Retinal pigment epithelial cell (primary cell): ENCODE measurements at places on chromosomes 16 and 17.

DNA sequence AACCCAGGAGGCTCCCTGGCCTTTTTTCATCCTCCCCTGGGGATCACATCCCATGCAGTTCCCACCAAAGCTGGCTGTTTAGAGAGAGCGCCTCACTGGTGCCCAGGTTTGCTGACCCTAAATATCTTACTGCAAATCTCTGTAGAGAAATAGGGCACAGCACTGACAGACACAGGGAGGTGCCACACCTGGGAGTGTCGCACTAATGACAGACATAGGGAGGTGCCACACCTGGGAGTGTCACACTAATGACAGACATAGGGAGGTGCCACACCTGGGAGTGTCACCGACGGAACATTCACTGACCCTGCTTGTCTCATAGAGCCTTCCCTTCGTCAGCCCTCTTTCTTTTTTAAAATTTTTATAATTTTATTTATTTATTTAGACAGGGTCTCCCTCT is 25.6 kb downstream of the UNK start:
- DNase-seq, result no peak

GRCh38 chr17:67343237-67343636 is 23.1 kb downstream of the PSMD12 start:
- no peak for DNase-seq

GRCh38 chr16:28139530-28139929 is 72.2 kb downstream of the XPO6 start:
- DNase-seq, result no peak

GRCh38 chr16:14002416-14002990 is 68.6 kb upstream of the MRTFB start:
- no peak for DNase-seq
